ENCODE measurements at places on chromosomes 3 and 15.

DNA sequence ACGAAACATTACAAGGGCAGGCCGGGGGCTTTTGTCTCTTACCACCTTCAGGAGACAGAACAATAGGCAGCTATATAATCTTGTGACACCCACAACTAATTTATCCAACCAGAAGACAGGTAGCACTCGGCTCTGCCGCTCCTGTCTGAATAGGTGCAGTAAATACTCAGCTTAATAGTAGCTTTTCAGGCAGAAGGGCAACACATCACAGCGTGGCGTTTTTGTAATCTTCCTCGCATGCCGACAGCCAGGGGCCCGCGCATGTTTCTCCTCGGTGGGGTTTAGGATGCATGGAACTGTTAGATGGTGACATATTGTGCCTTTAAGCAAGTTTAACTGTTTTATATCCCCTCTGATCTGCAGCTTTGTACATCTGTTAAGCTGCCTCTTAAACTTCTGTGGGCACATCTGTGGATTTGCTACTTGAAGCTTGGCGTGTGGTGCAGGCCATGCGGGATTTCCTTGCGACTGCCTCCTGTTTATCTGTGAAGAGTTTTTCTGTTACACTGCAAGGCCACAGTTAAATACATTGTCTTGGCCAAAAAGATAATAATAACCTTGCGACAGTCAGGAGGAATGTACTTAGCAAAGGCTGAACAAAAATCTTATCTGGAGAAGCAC, 123.2 kb upstream of the BNIP2 start:
- no peak for DNase-seq

DNA sequence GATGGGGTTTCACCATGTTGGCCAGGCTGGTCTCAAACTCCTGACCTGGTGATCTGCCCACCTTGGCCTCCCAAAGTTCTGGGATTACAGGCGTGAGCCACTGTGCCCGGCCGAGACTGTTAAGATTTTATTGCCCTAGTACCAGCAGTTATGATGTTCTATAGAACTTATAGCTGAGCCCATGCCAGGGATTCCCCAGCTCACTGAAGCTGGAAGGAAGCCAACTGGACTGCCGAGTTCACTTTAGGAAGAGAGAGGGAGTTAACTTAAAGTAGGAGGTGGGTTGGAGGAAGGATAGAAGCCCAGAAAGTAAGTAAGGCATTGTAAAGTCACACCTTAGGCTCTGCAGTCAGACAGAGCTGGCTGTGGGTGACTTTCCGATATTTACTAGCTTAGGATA, 101.1 kb upstream of the BOC start:
- no peak for DNase-seq

DNA sequence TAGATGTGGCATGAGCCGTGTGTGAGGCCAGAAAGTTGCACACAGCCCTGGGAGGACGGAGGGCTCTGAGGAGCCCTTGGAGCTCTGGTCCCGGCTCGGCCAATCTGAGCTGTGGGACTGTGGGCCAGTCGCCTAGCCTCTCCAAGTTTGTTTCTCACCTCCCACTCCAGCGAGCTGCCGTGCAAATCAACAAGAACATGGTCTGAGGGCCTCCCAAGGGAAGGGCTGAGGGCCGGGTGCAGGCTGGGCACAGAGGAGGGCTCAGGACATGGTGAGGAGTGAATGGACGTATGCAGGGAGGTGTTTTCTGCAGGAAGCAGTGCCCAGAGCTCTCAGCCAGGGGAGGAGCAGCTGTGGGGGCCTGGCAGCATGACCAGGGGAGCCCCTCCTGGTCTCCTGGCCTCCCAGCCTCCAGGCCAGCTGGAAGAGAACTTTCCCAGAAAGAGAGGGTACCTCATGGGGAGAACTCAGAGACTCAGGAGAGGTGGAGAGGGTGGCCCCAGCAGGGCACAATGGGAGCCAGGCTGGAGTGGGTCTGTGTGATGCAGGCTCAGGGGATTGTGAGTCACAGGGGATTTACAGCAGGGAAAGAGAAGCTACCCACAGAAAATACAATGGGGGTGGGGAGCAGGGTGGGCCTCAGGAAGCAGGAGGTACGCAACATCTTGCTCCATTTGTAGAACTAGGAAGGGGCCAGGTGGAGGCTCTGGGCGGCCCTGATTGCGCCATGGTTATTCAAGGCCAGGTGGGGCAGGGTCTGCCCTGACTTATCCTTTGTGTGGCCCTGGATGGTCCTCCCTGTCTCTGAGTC, 24.8 kb downstream of the PSTPIP1 start:
- no peak for DNase-seq

DNA sequence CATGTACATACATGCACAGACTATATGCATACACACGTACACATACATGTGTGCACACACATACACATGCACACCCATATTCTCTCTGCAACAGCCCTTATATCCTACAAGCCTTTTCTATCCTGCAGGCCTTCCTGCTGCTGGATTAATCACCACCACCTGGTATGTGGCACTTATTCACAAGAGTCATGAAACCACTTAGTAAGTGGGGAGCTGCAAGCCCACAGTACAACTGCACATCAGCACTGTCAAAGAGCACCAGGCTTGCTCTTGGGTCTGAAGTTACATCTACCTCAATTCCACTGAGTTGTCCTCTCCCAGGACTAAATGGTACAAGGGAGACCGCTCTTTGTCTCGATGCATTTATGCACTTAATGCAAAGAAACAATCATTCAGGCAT, 233.2 kb downstream of the KLF13 start:
- DNase-seq: no peak

GRCh38 chr15:81166636-81167305, 29.9 kb upstream of the IL16 start:
- DNase-seq: no peak

GRCh38 chr15:38091078-38091645, 156.7 kb downstream of the TMCO5A start:
- DNase-seq: no peak

DNA sequence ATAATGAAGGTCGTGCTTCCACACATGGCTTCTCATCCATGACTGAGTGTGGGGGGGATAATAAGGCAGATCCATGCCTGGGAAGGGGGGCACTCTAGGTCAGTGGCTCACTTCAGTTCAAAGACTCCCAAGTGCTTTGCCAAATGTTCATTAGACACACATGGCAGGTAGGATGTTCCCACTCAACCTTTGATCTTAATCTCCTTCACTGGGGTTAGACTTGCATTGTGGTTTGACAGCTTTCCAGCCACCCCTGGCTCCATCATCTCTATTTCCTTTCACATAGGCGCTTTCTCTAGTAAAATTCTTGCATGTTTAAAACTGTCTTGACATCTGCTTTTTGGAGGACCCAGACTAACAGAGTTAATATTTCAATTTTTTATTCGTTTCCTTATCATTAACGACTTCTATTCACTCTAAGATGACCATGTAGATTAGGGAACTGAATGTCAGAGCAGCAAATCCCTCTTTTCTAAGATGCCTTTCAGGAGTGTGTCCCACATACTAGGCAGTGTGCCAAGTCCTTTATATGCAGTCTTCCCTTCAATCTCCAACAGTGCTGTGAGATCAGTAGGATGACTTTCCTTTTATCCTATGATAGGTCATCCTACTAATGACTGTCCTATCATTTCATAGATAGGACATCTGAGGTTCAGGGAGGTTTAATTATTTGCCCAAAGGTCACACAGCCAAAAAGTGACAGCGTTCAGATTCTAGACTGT, 57.9 kb downstream of the BTD start:
- DNase-seq: no peak

DNA sequence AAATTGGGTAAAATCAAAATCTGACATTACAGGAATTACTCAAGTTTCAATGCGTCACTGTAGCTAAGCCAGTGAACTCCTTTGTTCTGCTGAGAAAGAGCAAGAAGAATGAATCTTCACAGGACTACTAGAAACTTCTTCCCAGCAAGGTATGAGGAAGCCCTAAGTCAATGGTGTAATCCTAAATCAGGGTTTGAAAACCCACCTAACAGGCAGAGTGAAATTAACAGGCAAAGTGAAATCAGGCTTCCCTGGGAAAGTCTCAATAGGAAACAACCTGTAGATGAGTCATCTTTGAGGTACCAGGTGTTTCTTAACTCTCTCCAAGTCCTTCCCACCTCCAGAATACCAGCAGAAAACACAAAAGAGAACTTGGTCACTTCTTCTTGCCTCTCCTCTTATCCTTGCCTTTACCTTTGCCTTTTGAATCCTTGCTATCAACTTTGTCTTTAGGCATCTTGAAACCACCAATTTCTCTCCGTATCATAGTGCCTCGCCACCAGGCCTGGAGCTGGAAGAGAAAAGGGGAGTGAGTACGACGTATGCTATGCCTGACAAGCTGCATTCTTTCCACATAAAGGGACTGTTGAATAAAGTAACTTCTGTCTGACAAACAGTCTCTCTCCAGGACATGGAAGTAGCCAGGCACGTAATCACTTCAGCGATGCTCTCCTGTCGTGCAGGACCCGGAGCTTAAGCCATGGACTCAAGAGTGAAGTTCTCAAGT, 60.6 kb upstream of the RPL35A start:
- DNase-seq: no peak

- DNase-seq: no peak
Observed at GRCh38 chr15:25385986-25386385, 52.8 kb downstream of the UBE3A start.

DNA sequence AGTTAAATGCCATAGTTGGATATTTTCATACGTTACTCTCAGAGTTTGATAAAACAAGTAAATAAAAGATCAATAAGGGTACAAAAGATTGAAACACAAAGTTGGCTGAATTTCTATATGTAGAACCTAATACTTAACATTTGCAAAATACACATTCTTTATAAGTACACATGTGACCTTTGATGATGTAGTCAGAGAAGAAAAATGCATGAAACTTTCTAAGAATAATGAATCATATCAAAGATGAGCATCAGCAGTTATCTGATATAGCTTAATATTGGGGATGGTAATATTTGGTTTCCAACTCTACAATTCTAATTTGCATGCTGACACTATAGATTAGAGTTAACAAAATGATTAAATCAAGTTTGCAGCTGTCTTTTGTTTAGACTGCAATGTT, 188.0 kb upstream of the TGFBR2 start:
- DNase-seq: no peak

GRCh38 chr3:99683876-99684275, 45.5 kb downstream of the COL8A1 start:
- DNase-seq: no peak

DNA sequence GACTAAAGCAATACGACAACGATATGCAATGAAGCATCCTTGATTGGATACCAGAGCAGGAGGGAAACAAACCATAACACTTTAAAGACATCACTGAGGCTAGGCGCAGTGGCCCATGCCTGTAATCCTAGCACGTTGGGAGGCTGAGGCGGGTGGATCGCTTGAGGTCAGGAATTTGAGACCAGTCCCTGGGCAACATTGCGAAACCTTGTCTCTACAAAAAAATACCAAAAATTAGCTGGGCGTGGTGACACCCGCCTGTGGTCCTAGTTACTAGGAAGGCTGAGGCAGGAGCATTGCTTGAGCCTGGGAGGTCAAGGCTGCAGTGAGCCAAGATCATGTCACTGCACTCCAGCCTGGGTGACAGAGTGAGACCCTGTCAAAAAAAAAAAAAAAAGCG, 33.9 kb upstream of the BHLHE40 start:
- no peak for DNase-seq

- DNase-seq: no peak
Observed at GRCh38 chr3:176767385-176767784, 429.9 kb downstream of the TBL1XR1 start.

- no peak for DNase-seq
Observed at GRCh38 chr3:38031022-38031994, 1.9 kb upstream of the PLCD1 start.

DNA sequence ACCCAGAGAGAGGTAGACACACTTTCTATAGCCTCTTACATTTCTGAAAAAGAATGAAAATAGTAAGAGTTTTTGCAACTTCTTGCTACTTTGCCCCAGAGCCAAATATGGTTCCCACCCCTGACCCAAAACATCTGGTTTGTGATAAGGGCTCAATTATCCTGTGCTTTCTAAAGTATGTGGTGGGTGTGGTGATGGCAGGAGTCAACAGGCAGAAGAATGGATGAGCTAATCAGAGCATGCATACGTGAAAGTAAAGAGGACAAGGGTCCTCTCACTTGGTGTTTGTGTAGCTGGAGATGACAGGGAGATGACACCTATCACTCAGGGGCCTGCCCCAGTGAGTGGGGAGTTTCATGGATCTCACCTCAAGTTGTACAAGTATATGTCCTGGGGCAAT, 19.1 kb downstream of the KBTBD8 start:
- no peak for DNase-seq

- no peak for DNase-seq
Observed at GRCh38 chr15:69181424-69181823, 21.0 kb downstream of the GLCE start.

DNA sequence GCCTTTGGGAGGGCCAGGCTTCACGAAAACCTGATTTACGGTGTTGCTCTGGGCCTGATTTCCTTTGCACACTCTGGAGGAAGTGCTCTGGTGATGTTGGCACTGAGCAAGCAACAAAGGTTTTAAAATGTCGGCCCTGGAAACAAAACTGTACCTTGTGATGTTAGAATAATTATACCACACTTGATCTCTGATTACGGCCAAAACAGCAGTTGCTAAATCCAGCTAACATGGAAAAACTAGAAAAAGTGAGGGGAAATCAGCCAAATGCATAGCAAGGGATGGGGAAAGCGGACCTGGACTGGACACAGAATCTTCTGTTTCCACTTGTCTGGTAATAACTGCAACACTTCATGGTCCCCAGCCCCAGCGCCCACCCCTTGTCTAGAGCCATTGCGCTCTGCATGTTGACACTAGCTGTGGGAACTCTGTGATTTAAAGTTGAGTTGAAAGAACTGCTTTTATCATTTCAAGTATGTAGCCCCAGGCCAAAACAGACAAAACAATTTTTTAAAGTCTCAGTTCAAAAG, 120.1 kb downstream of the VGLL4 start:
- no peak for DNase-seq

GRCh38 chr15:42138968-42139386, 17.5 kb downstream of the PLA2G4F start:
- DNase-seq: no peak

DNA sequence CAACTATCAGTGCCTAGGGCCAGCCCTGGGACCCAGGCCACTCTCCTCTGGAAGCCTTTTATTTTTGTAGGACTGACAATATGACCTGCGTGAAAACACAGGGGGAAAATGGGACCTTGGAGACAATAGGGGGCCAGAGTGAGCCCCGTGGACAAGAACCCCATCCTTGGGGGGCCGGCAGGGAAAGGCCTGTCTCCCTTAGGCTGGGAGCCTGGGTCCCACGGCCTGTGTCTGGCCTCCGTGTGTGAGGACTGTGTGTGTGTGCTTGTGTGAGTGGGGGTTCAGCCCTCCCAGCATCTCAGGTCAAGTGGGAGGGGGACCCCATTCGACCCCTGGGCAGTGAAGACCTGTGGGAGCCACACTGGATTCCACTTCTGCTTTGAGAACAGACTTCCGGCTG, 53.3 kb downstream of the EXOG start:
- DNase-seq: no peak
